Keratinocyte (primary cell): ENCODE measurements at places on chromosomes 2 and 18.
A peak's percentile ranks its signal among the peaks of the same experiment; 100 is the strongest.

DNA sequence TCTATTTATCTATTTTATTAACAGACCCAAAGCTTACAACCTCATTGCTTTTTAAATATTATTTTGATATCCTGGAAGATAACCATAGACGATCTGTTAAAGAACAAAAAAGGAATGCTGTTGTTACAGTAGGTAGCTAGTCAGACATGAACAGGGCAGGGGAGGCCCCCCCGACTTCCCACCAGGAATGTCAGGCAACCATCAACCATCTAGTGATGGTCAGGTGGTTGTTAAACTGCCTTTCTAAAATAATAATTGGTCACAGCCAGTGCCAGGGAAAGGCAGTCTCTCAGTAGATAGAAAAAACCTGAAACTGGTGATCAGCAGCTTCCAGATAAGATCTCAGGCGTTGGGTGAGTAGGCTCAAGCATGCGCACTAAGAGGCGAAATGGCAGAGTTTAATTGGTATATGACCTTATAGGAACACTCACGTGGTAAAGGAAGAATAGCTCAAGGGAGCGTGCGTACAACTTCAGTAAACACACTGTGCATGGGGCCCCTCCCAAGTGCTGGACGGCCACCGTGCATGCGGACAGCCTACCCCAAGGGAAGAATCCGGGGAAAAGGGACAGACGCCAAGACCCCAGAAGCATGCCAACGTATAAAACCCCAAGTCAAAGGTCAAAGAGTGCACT is 32.5 kb upstream of the CCL20 start:
- no peak for DNase-seq

- DNase-seq, result no peak
Measured at GRCh38 chr2:233801357-233802131, 23.4 kb downstream of the MROH2A start.

DNA sequence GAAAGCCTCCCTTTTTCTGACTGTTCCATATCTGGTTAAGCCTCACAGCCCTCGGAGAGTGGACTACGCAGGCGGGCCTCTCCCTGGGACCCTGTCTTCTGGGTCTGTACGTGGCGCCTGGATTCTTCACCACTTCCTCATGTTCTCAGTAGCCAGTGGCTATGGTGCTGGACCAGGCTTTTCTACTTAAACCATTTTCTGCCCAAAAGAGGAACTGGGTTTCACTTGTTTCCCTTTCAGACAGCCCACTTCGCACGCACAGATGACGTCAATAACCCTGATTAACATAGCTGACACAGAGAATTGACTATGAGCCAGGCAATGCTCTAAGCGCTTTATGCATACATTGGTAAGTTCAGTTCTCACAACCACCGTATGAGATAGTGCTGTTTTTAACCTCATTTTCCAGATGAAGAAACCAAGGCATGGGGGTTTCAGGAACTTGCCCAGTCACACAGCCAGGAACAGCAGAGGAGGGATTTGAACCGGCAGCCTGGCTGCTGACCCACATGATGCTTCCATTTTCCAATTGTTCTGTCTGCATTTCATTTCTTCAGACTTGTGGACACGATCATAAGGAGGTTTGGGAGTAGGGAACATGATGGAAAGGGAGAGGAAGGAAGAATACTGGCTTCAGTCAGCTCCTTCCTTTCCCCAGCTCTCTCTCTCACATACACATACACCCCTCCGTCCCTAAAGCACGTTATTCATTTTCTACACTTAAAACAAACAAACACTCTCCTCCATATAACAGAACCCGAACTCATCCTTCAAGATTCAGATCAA is 41.7 kb downstream of the MYOM1 start:
- DNase-seq, result no peak

GRCh38 chr2:563512-563911 is 113.7 kb downstream of the TMEM18 start:
- no peak for DNase-seq

DNA sequence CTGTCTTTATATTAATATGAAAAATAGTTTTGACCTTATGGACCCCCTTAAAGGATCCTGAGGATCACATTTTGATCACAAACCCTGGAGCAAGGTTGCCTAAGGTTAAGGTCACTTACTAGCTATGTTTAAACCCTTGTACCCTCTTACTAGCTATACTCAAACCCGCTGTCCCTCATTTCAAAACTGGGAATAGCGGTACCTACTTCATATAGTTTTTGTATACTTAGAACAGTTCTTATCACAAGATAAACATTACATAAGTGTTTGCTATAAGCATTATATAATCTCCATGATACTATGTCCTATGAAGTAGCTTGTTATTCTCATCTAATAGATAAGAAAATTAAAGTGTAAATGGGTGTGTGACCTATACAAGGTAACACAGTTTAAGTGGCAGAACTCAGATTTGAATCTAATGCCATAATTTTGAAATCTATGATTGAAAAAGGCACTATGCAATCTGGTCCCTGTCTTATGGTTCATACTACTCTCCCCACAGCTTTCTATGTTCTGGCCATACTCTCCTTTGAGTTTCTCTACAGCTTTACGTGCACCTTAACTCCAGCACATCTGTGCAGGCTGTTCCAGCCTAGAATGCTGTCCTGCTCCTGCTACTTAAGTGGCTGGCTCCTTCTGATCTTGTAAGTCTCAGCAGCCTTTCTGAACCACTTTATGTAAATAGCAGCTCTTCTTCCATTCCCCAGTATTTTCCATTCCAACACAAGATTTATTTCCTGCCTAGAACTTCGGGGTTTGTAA is 30.4 kb downstream of the HYCC2 start:
- no peak for DNase-seq

GRCh38 chr18:56175330-56176001 is 462.9 kb downstream of the TXNL1 start:
- DNase-seq, result no peak

GRCh38 chr2:84283506-84283905 is 175.6 kb downstream of the SUCLG1 start:
- DNase-seq, result no peak

DNA sequence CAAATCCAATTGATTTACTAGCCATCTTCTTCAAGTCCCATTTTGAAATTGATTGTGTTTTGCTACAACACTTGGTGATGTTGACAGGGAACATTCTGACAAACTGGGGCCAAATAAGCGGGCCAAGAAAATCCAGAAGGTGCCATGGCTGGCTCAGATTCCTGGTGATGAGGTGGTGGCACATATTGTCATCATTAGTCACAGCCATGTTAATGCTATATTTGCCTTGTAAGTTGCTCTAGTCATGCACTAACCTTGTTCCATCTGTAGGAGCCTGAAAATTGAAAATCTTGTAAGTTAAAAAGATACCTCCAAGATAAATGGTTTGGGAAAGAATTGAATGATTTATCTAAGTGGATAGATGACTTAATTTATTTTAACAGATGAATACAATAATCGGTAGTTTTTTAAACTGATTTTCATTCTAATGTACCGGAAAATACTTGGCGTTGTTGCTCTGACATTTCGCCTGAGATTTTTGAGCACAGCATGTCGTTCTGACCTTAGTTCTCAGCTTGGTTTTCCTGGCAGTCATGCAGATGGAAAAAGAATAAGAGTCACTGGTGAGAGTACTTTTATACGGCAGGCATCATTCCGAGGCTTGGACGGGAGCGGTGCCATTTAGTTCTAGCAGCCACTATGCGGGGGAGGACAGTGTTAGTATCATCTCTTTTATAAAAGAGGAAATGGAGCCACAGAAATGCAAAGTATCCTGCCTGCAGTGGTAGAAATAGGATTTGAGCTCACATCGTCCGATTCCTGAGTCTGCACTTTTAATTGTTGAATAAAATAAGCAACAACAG is 133.9 kb downstream of the ZNF532 start:
- peak; percentile 28 for DNase-seq

- DNase-seq, result no peak
Measured at GRCh38 chr2:20597860-20598183, 53.1 kb downstream of the HS1BP3 start.

- DNase-seq, result no peak
Measured at GRCh38 chr2:237865623-237866041, 6.2 kb downstream of the RAMP1 start.

DNA sequence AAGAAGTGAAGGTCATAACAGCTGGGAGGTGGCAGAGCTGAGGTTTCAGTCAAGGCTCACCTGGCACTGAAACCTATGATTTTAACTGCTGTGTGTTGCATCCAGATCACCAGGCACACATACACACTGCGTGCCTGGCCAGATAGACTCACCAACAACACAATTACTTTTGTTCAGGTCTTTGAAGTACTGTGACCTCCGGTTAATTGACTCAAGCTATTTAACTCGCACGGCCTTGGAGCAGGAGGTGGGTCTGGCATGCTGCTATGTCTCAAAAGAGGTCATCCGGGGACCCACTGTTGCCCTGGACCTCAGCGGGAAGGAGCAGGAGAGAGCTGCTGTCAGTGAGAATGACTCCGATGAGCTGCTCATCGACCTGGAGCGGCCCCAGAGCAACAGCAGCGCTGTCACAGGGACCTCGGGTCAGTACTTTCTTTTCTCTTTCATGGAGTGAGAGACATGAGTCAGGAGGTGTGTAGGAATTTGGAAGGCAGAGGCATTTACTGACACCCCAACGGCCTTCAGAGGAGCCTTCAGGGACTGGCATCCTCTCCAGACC is 104.1 kb downstream of the ESCO1 start:
- no peak for DNase-seq

DNA sequence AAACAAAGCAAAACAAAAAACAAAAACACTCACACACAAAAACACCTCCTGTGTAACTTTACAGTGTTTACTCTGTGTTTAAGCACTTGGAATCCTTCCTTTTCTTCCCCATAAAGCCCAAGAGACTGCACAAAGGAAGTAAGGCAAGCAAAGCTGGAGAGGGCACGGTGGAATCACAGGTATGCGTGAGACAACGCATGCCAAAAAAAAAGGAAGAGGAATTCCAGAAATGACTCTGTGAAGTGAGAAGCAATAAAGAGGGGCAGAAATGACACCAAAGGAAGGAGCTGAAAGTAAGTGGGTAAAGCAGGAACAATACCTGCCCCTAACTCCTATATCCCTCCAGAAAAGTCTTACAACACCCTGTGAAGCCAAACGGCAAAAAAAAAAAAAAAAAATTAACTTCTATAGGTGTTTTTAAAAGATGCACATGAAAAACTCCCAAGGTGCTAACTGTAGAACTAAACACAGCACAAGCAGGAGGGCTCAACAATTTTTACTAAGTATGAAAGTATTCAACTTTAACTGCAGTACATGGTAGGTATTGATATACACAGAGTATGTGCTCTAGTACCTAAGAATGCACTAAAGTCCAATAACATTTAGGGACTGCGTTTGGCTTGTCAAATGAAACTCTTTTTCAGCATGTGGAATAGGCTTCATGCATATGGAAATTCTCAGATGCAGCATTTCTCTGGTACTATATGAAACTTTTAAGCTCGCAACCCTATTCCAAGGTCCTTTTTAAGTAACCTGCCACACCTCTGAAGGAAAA is 9.1 kb downstream of the RND3 start:
- peak; percentile 25 for DNase-seq
